ENCODE measurements at places on chromosomes 5 and 9.

DNA sequence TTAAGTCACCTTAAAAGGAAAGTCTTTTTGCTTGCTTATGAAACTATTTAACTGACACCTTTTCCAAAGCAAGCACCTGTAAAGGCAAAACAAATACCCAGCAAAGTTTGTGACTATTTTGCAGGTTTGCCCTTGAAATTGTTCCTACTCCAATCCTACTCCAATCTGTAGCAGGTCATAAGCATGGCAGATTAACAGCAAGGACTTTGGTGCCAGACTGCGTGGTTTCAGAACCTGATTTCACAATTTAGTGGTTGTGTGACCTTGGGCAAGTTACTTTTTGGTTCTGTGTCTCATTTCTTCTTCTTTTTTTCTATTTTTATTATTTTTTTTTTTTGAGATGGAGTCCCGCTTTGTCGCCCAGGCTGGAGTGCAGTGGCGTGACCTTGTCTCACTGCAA is 282.1 kb downstream of the RFX3 start:
- no peak for DNase-seq

DNA sequence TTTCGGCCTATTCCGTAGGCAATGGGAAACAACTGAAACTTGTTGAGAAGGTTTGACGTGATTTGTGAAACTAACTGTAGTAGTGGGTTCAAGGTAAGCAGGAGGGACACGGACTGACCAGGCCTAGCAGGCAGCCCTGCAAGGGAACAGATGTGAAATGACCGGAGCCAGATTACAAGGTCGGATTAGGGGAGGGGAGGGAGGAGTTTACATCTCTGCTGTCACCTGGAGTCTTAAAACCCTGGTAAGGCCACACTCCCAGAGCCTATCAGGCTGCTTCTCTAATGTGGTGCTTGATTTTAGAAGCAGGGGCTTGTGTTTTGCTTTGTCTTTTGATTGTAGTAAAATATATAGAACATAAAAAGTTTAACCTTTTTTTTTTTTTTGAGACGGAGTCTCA is 3.5 kb upstream of the SPTAN1 start:
- DNase-seq: no peak

GRCh38 chr5:17895288-17896033 is 261.2 kb downstream of the TAF11L14 start:
- DNase-seq: no peak

GRCh38 chr9:16039218-16039987 is 486.6 kb downstream of the CCDC171 start:
- DNase-seq: peak; percentile 35

GRCh38 chr5:173752653-173753052 is 135.5 kb upstream of the CPEB4 start:
- no peak for DNase-seq

- no peak for DNase-seq
These were observed 33.2 kb downstream of the ADAMTSL1 start for GRCh38 chr9:18507151-18507550.

GRCh38 chr5:9037048-9037447 is 508.8 kb downstream of the SEMA5A start:
- no peak for DNase-seq

- DNase-seq: peak; percentile 43
These were observed 3.7 kb upstream of the WDR31 start for GRCh38 chr9:113343732-113344231.

DNA sequence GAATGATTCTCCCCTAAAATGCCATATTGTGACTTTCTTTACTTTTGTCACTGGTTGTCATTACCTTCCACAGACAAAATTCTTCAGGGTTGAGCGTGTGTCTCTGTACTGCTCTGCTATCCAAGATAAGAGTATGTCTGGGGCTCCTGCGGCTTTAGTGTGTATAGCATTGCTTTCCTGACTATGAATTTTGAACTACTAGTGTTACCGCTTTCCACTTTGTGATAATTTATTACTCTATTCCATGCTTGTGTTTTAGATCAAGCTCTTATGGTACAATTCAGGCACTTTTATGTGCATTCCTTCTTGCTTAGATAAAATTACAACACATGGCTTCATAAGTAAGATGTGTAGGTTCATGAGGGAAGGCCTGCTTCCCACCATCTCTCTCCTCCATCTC is 51.5 kb upstream of the MEF2C start:
- DNase-seq: no peak

GRCh38 chr5:150522504-150523414 is 14.8 kb downstream of the NDST1 start:
- no peak for DNase-seq

DNA sequence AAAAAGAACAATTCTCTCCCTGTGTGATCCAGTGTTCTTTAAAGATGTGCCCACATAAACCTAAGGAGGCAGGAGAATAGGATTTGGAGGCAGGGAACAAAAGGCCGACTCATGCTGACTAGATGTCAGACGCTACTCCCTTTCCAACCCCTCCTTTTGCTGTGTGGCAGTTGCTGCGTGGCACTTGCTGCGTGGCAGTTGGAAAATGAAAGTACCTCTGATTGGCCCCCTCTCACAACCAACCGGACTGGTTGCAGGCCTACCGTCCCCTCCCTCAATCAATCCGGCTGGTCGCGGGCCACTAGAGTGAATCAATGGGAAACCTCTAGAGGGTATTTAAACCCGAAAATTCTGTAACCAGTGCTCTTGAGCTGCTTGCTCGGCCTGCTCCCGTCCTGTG is 551.0 kb downstream of the KIF4B start:
- DNase-seq: no peak

- peak; percentile 65 for DNase-seq
These were observed 157.4 kb downstream of the RMI1 start for GRCh38 chr9:84137968-84138367.

DNA sequence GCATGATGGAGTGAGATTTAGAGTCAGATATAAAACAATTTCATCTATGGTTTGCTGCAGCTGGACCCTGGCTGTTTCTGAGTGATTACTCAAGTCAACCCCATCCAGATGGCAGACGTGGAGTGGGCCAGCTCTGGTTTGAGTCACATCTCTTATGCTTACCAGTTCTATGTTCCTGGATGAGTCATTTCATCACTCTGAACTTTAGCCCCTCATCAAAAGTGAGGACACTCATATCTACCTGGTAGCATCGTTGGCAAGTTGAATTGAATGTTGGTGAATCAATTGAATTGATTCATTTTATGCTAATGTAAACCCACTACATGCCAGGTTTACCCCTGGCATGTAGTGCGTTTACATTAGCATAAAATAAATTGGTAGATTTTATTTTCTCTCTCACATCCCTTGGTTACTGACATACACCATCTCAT is 176.4 kb downstream of the FGF18 start:
- DNase-seq: peak; percentile 38

DNA sequence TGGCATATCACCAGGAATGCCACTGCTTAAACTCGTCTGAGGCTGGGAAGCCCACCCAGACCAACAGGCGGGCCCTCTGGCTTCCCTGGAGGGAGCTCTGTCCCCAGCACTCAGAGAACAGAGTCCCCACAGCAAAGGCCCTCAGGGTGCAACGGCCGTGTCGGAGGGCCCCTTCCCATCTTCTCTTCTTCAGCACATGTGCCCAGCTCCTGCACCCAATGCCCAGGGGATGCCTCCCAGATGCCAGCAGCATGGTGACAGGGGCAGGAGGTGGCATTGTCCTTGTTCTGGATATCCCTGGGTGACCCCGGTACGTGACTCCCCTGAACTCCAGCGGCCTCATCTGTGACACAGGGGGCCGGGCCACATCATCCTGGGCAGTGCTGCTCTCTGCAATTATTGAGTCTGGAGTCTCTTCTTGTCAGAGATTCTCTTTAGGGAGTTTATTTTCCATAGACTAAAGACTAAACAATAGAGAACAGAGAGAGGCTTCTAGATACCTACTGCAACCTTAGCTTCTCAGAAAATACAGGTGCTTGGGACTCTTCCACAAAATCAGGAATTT is 13.6 kb upstream of the OLFM1 start:
- DNase-seq: no peak

- no peak for DNase-seq
These were observed 29.5 kb downstream of the SEMA4D start for GRCh38 chr9:89468281-89468960.

DNA sequence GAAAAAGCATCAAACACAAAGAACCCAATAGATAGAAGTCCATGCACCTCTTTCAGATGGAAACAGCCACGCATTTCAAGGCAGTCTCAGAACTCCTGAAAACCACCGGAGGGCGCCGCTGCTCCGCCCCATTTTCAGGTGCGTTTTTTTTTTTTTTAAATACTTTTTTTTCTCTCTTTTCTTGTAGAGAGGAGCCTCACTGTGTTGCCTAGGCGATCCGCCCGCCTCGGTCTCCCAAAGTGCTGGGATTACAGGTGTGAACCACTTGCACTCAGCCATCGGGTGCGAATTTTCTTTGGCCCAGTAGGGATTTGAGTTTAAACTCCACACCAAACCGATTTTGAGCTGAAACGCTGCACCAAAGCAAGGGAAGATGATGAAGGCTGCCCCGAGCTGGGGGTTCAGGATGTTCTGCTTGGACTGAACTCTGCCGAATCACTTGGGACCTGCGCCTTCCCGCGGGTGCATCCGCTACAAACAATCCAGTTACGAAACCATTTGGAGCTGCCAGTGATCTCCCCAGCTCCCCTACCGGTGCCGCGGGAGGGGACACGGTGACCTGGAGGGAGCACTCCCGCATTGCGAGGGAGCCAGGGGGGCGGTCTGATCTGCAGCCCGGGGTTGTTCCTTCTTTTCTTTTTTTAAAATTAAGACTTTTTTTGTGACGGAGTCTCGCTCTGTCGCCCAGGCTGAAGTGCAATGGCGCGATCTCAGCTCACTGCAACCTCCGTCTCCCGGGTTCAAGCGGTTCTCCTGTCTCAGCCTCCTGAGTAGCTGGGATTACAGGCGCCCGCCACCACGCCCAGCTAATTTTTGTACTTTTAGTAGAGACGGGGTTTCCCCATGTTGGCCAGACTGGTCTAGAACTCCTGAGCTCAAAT is 1.4 kb downstream of the PTGR1 start:
- peak; percentile 82 for DNase-seq

- peak; percentile 85 for DNase-seq
These were observed 15.1 kb upstream of the LCP2 start for GRCh38 chr5:170312666-170313065.

GRCh38 chr5:168092209-168093185 is 198.9 kb upstream of the WWC1 start:
- DNase-seq: no peak

GRCh38 chr9:89039104-89039465 is 47.8 kb downstream of the S1PR3 start:
- DNase-seq: no peak

- DNase-seq: no peak
These were observed 104.0 kb upstream of the ACTBL2 start for GRCh38 chr5:57586649-57587048.

- no peak for DNase-seq
These were observed 87.8 kb upstream of the SPRY4 start for GRCh38 chr5:142412581-142412980.

DNA sequence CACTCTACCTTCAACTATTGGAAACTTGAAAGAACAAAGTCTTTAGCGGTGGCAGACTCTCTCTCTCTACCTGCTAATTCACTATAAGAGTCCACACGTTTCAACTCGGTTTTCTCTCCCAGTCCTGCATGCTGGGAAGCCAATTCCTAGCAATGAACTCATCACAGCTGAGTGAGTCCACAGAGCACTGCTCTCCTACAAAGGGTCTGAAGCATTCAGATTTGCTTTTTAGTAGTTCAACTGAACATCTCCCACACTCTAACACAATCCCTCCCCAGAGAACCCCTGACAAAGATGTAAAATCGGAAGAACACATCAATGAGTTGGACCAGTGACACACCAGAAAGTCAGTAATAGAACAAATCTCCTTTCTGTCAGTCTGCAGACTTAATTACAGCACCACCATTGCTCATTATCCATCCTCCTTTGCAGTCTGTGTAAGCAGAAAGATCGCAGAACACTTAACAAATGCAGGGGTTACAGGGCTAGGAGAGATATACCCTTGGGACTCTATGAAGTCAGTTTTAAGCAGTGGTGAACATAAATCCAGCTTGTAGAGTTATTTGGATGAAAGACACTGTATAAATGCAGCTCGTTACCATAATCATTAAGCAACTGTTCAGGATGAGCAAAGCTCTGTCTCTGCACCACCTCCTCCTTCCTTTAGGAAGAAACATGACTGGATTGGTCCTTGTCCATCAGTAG is 353.4 kb upstream of the GRIA1 start:
- DNase-seq: no peak

DNA sequence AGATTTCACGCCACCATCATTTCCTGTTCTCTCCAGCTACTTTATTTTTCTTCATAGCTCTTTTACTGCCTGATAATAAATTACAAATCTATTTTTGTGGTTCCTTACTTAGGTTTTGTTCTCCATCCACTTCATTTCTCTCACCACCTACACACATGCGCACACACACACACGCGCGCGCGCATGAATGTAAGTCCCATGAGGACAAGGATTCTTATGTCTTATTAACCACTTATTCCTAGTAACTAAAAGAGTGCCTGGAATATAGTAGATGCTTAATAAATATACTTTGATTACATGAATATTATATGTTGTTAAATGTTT is 116.5 kb downstream of the TRPM6 start:
- DNase-seq: no peak

DNA sequence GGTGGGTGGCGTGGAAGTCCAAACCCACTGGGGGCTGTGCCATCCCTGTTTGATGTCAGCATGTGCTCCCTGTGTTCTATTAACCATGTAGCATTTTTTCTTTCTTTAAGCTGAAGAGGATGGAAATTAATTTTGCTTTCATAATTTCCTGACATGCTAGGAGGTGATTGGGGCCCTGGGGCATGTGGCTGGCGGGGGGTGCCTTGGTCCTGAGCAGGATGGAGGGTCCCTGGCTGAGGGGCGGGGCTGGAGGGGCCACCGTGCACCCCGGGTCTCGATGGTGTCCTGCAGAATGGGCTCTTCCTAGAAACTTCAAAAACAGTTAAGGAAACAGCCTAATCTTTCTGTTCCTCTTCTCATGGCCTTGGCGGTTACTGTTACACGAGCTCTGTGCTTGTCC is 69.3 kb upstream of the IRX4 start:
- DNase-seq: no peak

DNA sequence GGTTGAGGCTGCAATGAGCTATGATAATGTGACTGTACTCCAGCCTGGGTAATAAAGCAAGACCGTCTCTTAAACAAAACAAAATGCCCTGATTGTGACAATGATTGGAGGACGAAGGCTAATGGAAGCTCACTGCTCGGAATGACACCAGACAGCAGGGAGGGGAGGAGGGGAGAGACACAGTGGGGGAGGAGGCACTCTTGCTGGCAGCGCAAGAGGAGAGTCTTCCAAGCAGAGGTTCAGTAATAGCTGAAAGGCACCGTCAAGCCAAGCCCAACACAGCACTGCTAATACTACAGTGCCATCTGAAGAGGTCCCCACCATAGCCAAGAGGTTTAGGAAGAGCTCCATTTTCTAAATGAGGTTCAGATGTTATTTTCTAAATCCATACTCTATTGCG is 102.3 kb downstream of the GLDC start:
- no peak for DNase-seq

GRCh38 chr9:96289392-96289791 is 12.6 kb downstream of the HSD17B3 start:
- DNase-seq: no peak

GRCh38 chr9:92384375-92384774 is 20.0 kb downstream of the OGN start:
- DNase-seq: no peak

GRCh38 chr5:157571357-157571827 is 4.2 kb downstream of the ADAM19 start:
- peak; percentile 32 for DNase-seq
